ENCODE measurements at places on chromosomes 5 and 9.

GRCh38 chr9:135757356-135757755 lies 55.4 kb downstream of the KCNT1 start:
- no peak for DNase-seq

- peak; percentile 78 for DNase-seq
These were observed 36.4 kb downstream of the PWWP2A start for GRCh38 chr5:160082614-160083500.

- DNase-seq, result peak; percentile 22
These were observed 113.6 kb downstream of the DEPDC1B start for GRCh38 chr5:60586307-60586901.

- no peak for DNase-seq
These were observed 382.7 kb downstream of the ENC1 start for GRCh38 chr5:74257645-74258313.

DNA sequence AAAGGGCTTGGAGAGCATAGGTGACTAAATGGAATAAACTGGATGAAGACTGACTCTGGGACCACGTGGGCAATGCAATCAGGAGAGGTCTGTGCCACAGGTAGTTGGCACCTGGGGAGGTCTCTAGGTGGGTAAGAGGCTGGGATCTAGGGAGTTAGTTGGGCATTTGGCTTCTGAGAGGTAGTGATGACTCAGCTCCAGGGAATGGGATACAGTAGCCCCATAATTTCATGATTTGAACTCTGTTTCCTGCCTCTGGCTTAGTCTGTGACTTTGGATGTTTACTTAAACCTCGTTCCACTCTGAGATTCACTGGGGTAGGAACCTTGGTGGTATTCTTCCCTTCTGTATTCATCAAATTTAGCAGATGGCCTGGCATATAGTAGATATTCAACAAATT lies 240.8 kb downstream of the KIF4B start:
- DNase-seq, result no peak

DNA sequence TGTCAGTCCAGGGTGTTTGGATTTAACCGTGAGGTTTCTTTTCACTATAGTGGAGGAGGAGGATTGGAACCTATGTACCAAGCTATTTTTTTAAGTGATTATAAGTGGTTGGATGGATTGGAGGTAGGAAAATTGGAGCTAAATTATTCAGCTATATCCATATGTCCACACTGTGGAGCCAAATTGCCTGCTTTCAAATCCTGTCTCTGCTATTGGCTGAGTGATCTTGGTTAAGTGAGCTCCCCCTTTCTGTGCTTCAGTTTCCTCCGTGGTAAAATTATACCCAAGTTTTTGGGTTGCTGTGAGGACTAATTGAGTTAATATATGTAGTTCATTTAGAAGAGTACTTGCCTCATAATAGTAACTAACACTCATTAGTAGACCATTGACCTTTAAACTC lies 2.5 kb downstream of the CENPP start:
- DNase-seq, result peak; percentile 49

DNA sequence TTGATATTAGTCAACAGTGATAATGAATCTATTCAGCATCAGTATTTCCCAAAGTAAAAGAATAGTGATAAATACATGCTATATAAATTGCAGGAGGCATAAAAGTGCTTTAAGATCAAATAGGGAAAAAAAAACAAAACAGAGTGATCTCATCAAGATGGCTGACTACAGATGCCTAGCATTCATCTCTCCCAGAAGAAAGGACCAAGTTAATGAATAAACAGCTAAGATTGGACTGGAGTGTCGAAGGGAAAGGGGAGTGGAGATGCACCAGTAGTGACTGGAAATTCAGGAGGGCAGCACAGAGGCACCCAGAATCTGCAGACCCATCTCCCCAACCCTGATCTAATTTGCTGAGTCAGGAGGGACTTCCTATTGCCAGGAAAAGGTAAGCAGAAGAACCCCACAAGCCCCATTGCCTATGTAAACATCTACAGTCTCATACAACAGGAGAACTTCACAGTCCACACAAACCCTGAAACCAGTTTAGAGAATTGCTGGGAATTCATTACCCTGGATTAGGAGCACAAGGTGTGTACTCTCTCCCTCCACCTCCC lies 699.4 kb downstream of the PTPRD start:
- peak; percentile 73 for DNase-seq

GRCh38 chr9:110807956-110808598 lies 139.5 kb downstream of the MUSK start:
- DNase-seq, result peak; percentile 2

GRCh38 chr5:39164529-39165402 lies 54.6 kb downstream of the FYB1 start:
- no peak for DNase-seq

GRCh38 chr9:5013374-5013773 lies 28.3 kb downstream of the JAK2 start:
- no peak for DNase-seq

DNA sequence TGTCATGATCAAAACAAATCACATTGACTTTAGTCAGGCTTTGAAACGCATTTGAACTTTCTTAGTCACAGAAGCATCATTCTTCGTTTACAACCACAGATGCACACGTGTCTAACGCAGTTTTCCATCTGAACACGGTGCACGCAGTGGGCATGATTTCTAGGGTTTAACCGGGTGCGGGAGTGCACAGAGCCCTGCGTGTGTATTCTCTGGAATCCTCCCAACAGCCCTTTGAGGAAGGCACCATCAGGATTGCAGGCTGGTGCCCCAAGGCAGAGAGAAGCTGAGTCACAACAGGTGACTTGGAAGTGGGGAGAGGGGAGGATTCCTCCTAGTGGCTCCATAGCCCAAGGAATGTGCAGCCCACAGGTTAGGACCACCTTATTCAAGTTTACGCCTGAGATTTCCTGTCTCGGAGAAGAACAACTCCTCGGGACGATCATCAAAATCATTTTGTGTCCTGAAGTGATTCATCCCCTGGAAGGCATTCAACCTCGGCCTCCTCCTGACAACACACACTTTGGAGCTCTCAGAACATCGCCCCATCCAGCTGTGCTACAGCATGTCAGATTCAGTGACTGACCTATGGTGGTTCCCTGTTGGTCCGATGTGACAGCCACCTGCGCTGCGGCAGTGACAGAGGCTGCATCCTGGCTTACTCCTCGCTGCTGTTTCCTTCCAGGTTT lies 13.1 kb downstream of the ROPN1L start:
- peak; percentile 25 for DNase-seq

DNA sequence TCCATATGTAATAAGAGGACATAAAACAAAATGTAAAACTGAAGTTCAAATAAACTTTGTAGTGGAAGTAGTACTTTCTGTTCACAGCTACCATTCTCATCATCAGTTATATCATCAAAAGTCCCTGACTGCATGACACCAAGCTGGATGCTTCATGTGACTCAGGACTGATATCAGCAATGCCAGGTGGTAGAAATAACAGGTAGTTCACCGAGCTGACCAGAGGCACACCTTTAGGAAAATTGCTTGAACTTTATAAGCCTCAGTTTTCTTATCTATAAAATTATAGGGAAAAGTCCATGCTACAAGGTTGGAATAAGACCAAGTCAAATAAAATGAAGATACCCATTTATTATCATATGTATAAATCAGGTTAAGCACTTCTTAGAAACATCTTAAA lies 124.9 kb upstream of the PTGER4 start:
- DNase-seq, result no peak

GRCh38 chr5:159786901-159787691 lies 129.2 kb upstream of the ADRA1B start:
- no peak for DNase-seq

DNA sequence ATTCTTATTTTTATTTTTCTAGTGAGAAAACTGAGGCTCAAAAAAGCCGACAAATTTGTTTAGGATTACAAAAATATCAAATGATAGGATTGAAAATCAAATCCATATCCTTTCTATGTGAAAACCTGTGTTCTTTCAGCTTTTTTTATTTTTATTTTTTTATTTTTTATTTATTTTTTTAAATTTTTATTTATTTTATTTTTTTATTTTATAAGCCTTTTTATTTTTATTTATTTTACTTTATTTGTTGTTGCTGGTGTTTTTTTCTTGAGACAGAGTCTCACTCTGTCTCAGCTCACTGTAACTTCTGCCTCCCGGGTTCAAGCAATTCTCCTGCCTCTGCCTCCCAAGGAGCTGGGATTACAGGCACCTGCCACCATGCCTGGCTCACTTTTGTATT lies 45.4 kb upstream of the CDKN2B start:
- no peak for DNase-seq

DNA sequence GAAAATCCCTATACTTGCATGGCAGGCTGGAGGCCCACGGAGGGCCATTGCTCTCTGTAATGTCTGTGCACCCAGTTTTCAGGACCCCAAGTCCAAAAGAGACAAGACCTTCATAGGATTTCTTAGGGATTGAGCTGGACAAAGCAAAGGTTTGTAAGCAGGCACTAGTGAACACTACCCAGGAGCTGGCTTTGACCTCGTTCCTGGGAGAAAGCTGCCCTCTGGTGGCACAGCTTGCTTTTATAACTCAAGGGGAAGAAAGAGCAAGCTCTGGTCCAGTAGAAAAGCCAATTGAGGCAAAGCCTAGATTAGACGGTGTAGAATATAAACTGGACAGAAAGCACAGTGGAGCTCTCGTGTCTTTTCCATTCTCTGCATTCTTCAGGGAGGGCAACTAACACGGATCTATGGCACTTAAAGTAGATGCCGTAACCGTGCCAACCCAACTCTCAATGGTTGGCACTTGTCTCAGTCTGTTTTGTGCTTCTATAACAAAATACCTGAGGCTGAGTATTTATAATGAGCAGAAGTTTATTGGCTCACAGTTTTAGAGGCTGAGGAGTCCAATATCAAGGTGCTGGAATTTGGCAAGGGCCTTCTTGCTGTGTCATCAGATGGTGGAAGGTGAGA lies 7.9 kb downstream of the GABRP start:
- DNase-seq, result peak; percentile 63

- peak; percentile 33 for DNase-seq
These were observed 823 bp downstream of the ST6GALNAC6 start for GRCh38 chr9:127898433-127899127.

GRCh38 chr5:133362438-133362837 lies 249.9 kb downstream of the FSTL4 start:
- no peak for DNase-seq

- DNase-seq, result no peak
These were observed 22.1 kb downstream of the ETF1 start for GRCh38 chr5:138520971-138521370.

DNA sequence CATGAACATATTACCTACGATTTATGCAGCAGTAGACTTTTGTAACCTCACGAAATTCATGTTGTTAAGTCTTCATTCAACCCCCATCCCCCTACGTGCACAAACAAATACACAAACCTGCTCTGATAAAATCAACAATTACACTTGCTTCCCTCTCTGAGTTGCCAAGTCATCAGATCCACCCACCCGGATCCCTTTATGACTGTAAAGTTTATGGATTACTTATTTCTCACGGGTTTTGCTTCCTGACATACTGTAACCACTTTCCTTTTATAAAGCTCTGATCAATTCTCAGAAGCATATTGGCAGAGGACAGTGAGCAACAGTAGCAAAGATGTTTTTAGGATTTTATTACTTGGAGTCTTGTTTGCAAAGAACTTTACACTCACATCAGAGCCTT lies 70.5 kb downstream of the MLLT3 start:
- DNase-seq, result no peak

DNA sequence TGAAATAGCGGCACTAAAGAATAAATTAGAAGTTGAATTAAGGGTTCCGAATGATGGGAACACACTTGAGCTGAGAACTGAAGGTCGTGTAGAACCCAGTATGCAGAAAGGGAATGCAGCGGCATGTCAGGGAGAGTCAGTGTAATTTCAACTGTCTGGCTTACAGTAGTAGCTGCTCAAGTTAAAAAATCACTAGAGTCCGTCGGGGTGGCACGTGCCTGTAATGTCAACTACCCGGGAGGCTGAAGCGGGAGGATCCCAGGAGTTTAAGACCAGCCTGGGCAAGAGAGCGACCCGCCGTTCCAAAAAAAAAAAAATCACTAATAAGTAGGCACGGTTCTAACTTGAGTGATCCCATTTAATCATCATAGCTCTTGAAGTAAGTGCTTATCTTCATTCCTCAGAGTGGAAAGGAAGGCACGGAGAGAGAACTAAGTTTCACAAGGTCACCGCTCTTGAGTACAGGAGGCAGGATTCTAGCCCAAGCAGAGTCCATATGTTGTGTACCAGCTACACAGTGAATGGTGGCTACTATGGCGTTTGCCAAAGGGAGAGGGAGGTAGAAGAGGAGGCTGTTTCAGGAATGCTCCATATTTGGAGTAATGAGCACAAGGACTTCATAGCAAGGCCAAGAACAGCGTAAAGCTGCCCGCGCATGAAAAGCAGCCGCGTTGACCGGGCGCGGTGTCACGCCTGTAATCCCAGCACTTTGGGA lies 831 bp downstream of the RMRP start:
- DNase-seq, result no peak

- DNase-seq, result no peak
These were observed 205.6 kb downstream of the PSAT1 start for GRCh38 chr9:78502566-78502965.

DNA sequence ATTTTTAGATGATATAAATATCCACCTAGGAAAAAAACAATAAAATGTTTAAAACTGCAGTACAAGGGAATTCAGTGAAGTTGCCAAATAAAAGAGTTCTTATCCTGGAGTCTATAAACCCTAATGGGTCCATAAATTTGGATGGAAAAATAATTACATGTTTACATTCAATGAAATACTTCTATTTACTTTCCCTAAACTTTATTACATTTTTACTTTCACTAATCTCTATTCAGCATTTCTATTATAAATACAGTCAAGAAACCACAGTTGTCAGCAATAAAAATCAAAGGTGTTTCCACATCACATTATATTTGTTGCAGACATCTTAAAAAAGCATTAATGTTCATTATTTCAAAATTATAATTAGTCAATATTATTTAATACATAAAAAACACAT lies 118.6 kb downstream of the FBXL17 start:
- no peak for DNase-seq

GRCh38 chr9:74413876-74414275 lies 83.3 kb upstream of the RORB start:
- no peak for DNase-seq

- DNase-seq, result no peak
These were observed 185.5 kb downstream of the ARHGAP26 start for GRCh38 chr5:142955628-142956027.

- no peak for DNase-seq
These were observed 29.2 kb upstream of the TIFAB start for GRCh38 chr5:135481387-135481786.

DNA sequence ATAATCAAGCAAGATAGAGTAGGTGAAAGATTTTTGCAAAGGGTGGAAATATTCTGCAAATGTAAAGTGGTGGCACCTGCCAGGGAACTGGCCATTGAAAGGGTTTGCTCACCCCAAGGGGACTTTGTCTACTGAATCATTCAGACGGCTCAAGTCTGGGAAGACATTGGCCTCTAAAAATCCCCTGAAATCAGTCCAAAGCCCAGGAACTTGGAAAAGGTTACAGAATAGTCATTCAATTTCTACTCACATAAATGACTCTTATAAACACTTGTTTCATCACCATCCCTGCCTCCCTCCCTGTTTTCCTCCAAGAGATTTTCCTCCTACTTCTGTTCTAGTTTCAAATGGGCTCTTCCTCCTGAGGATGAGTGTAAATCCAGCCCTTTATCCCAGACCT lies 28.5 kb downstream of the ZNF366 start:
- no peak for DNase-seq

GRCh38 chr5:545641-546375 lies 21.6 kb upstream of the SLC9A3 start:
- no peak for DNase-seq

GRCh38 chr9:90290716-90291485 lies 351.7 kb downstream of the DIRAS2 start:
- DNase-seq, result no peak
